ENCODE measurements at places on chromosomes 13 and 19.

- no peak for DNase-seq
Observed at GRCh38 chr13:39749528-39749927, 94.1 kb downstream of the COG6 start.

DNA sequence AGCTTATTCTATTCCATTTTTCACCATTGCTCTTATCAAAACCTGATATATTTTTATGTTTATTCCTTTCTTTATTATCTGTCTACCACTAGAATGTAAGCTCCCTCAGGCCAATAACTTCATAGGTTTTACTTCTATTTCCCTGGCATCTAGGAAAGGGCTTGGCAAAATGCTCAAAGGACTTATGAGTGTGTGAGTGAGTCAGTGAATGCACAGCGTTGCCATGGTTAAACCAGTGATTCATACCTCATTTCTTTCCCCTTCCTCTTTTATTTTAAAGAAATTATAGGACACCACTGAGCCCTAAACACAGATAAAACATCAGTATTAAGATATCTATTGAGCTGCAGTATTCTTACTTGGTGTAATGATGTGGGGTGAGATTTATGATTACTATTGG, 162.1 kb downstream of the GPC6 start:
- no peak for DNase-seq

- no peak for DNase-seq
Observed at GRCh38 chr13:110850840-110851239, 64.0 kb downstream of the ANKRD10 start.

DNA sequence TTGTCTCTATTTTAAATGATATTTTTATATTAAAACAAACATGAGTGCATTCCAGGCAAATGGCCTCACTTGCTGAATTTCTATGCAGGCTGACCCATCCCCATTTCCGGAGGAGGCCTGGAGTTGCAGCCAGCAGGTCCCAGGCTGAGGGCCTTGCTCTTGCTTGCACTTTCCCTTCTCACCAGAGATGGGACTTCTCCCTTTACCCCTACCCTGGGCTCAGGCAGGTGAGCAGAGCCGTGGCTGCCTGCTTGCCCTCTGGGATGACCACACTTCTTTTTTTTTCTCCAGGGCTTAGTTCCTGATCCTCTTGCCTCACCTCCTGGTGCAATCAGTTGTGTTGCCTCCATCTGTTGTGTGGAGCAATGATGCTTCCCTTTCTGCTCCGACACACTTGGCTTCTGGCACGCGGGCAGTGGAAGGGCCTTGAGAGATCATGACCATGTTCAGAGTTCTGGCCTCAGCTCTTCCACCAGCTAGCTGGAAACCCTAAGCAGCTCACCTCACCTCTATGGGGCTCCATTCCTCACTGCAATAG, 11.1 kb upstream of the OLFM4 start:
- no peak for DNase-seq

- no peak for DNase-seq
Observed at GRCh38 chr19:34308381-34309367, 54.3 kb downstream of the GARRE1 start.

DNA sequence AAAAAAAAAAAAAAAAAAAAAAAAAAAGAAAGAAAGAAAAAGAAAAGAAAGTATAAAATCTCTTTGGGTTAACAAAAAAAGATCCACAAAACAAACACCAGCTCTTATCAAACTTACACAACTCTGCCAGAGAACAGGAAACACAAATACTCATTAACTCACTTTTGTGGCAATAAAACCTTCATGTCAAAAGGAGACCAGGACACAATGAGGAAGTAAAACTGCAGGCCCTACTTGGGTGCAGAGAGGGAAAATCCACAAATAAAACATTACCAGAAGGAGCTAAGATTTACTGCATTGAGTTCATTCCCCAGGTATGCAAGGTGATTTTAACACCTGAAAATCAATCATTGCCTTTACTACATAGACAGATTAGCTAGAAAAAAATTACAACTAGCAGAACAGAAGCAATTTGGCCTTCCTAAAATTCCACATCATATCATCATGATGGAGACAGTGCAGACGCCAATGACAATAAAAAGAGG, 9.6 kb upstream of the CEACAM5 start:
- DNase-seq: no peak

- DNase-seq: no peak
Observed at GRCh38 chr13:106416645-106417044, 118.8 kb downstream of the EFNB2 start.

DNA sequence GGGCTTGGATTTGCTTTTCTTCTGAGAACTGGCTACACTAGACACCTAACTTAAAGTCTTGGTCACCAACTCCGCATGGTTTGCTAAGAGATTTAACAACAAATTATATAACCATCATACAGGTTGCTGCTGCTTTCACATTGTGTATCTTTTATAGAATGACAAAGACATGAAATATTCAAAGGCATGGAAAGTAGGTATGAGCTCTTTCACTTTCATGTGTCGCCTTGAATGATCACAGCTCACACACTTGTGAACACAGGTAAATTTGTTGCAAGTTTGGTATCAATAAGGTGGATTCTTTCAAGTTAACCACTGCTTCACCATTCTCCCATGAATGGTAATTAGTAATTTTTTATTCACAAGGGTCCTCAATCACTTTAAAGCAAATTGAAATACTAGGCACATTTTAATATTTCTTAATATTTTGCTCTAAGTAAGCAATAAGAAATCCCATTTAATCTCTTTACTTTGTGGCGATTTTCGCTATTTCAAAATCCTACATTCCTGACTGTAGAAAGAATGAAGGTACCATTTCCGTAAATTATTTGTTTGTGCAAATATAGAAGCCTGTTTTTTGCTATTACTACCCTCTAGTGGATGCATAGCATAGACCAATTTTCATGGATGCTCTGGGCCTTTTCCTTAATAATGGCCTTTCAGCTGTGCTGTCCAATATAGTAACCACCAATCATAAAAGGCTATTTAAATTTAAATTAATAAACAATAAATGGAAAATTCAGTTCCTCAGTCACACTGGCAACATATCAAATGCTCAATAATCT, 45.5 kb upstream of the FREM2 start:
- DNase-seq: no peak

GRCh38 chr19:47757617-47758442, 12.5 kb downstream of the NOP53 start:
- peak; percentile 64 for DNase-seq

DNA sequence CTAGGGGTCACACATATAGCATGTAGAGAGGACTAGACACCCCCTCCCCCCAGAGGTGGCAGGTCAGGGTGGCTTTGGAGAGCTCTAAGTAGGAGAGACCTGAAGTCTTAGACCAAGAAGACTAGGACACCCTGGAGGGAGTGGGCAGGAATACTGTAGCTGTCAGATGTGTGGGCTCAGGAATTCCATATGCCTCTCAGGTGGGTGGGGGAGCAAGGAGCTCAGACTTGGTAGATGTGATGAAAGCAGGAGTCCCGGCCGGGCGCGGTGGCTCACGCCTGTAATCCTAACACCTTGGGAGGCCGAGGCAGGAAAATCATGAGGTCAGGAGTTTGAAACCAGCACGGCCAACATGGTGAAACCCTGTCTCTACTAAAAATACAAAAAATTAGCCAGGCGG, 1.6 kb downstream of the CRB3 start:
- no peak for DNase-seq

GRCh38 chr13:25380082-25380481, 8.3 kb downstream of the ATP8A2 start:
- no peak for DNase-seq

DNA sequence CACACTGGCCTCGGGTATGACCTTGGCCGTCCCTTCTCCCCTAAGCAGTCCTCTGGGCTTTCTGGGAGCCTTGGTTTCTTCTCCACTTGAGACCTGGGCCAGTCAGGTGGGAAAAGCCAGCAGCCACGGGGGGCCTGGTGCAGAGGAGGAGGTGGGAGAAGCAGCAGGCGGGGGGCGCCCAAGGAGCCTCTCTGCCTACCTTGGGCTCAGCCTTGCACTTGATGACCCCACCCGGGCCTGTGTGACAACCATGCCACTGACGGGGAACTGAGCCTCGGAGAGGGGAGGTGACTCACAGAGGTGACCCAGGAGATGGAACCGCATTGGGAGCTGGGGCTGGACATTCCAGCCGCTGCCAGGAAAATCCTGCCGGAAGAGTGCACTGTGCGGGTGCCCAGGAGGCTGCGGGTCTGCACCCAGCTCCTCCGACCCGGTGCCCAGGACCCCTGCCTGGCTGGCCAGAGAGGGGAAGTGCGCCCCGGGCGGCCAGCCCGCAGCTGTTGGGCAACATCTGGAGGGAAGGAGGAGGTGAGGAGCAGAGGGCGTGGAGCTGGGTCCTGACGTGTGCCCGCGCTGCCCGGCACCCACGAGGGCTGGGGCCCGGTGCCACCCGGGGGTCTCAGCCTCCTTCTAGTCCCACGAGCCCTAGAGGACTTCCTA, 23.4 kb upstream of the SLC7A10 start:
- peak; percentile 53 for DNase-seq

GRCh38 chr19:30076751-30077670, 135.0 kb downstream of the URI1 start:
- no peak for DNase-seq

DNA sequence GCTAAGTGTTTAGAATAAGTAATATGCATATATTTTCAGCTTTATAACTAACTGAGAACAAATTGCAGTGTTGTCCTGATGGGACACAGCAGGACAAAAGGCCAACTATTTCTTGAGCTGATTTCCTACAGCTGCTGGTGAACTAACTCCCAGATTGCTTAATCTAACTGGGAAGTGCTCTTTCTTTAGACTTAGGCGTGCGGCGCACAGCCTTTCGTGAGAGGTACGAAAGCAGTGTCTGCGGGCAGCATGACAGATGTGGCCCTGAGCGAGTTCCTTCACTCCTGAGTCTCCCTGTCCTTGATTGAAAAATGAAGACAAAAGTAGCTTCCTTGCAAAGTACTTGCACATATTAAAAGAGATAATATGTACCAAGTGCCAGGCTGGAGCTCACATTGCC, 47.3 kb upstream of the NPAS1 start:
- no peak for DNase-seq

- no peak for DNase-seq
Observed at GRCh38 chr13:99256283-99256682, 1.9 kb downstream of the GPR18 start.

DNA sequence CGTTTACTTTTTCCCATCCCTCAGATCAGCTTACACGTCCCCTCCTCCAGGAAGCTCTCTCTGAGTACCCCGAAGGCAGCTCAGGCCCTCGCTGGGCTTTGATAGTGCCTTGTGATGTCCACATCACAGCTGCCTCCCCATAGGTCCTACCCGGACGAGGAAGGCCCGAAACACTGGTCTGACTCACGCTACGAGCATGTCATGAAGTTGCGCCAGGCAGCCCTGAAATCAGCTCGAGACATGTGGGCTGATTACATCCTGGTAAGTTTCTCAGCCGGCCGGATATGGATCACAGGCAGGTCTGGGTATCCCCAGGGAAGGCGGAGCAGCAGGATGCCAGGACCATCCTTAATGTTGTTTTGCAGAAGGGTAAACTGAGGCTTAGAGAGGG, 4.8 kb downstream of the COLGALT1 start:
- no peak for DNase-seq

- peak; percentile 83 for DNase-seq
Observed at GRCh38 chr19:16446724-16447368, 24.9 kb downstream of the EPS15L1 start.

GRCh38 chr19:49120868-49121267, 1.5 kb downstream of the PPFIA3 start:
- no peak for DNase-seq

DNA sequence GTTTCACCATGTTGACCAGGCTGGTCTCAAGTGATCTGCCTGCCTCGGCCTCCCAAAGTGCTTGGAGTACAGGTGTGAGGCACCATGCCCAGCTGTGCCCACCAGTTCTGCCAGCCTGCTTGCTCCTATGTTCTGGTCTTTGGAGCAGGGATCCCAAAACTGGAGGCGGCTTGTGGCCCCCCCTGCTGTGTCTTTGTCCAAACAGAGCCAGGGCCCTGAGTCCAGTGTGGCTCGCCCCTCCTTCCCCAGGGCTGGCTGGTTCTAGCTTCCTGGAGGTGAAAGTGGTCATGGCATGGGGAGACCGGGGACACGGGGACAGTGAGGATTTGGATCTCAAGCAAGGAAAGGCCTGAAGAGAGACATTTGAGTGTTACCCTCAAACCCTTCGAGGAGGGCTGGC, 11.5 kb upstream of the TINCR start:
- no peak for DNase-seq

GRCh38 chr13:50015258-50015657, at the start of gene KCNRG:
TSS of gene KCNRG (plus strand) at chr13:50015444. CDS start at chr13:50015494, 50 bp downstream.
- DNase-seq: no peak

DNA sequence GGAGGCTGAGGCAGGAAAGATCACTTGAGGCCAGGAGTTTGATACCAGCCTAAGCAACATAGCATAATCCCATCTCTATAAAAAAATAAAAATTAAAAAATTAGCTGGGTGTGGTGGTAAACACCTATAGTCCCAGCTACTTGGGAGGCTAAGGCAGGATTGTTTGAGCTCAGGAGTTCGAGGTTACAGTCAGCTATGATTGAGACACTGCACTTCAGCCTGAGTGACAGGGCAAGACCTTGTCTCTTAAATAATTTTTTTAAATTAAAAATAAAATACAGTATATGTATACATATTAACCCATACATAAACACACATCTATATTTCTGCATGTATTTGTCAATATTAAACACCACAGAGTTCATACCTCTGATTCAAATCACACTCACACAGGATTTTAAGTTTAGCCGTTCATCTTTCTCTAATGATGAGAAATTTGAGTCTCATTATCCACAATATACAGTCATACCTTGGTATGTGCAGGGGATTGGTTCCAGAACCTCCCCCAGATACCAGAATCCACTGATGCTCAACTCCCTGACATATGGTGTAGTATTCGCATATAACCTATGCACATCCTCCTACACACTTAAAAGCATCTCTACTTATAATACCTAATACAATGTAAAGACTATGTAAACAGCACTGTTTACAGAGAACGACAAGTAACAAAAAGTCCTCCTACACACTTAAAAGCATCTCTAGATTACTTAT, 44.7 kb downstream of the PSPC1 start:
- no peak for DNase-seq

DNA sequence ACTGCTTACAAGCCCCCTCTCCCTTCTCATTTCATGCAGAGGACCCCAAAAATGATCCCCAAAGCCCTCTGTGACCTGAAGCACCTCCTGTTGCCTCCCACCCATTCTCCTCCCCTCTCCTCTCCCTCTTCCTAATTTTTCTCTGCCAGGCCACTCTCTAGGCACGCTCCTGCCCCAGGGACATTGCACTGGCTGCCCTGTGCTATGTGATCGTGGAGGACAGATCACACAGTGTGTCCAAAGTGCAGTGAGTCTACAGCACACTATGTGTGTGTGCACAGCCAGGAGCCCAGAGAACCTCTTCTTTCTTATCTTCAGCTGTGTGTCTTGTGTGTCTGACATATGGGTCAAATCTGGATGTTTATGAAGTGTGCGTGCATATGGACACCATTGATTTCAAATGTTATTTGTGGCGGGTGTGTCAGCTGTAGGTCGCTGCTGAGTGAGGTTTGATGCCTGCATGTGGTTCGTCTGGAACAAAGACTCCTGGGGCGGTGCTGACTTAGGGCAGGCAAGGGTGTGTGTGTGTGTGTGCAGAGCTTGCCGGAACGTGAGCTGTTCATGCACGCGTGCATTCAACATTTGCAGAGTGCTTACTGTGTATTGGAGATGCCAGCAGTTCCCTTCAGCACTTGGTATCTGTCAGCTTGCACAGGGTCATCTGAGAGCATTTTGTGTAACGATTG, 2.1 kb upstream of the KLHL26 start:
- DNase-seq: no peak

Measured in HuH-7.5 (cell line).